Stimulated activated CD8-positive, alpha-beta memory T cell treated with anti-CD3 and anti-CD28 coated beads, Interleukin-4, amount 100 ng/mL, for 4 hours (primary cell): ENCODE measurements at places on chromosomes 3 and 15.
A peak's percentile ranks its signal among the peaks of the same experiment; 100 is the strongest.

DNA sequence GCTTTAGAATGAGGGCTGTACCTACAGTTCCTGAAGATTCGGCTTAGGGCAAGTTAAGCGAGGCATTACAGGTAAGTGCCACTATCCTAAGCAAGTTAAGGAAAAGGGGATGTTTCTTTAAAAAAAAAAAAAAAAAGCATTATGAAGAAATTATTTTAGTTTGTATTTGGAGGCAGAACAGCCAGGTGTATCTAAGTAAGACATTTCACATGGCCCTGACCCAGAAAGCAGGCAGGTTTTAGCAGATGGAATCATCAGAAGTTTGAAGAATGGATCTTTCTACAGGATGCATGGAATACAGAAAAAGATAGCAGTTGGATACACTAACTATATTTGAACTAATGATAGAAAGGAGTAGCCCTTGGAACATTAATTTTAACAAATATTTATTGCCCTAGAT lies 105.6 kb downstream of the OSBPL10 start:
- no peak for DNase-seq

- DNase-seq, result no peak
These were observed 9.8 kb downstream of the MUC13 start for GRCh38 chr3:124924741-124925140.

GRCh38 chr15:52417957-52418356 lies 110.7 kb downstream of the MYO5A start:
- DNase-seq, result no peak

DNA sequence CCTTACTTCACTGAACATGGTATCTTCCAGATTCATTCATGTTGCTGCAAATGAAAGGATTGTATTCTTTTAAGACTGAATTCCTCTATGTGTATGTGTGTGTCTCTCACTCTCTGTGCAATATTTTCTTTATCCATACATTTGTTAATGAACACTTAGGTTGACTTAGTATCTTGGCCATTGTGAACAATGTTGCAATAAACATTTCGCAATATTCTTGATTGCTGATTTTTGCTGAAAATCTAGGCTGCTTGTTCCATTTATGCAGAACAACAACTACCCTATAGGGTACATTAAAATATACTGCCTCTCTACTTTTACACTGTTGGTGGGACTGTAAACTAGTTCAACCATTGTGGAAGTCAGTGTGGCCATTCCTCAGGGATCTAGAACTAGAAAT lies 732.4 kb downstream of the CADM2 start:
- no peak for DNase-seq

GRCh38 chr15:28098766-28099554 lies at the start of gene OCA2:
Gene OCA2, minus strand, starts transcription at chr15:28099315. Its CDS starts 17,441 bp downstream, at chr15:28081874.
- peak; percentile 37 for DNase-seq

GRCh38 chr3:37902674-37903073 lies 41.0 kb downstream of the CTDSPL start:
- DNase-seq, result no peak

- DNase-seq, result no peak
These were observed 101.8 kb downstream of the NECTIN3 start for GRCh38 chr3:111173328-111173900.

GRCh38 chr3:122898298-122898697 lies 103.4 kb downstream of the SLC49A4 start:
- no peak for DNase-seq

- no peak for DNase-seq
These were observed 1.7 kb downstream of the PLCD1 start for GRCh38 chr3:38027466-38028465.

DNA sequence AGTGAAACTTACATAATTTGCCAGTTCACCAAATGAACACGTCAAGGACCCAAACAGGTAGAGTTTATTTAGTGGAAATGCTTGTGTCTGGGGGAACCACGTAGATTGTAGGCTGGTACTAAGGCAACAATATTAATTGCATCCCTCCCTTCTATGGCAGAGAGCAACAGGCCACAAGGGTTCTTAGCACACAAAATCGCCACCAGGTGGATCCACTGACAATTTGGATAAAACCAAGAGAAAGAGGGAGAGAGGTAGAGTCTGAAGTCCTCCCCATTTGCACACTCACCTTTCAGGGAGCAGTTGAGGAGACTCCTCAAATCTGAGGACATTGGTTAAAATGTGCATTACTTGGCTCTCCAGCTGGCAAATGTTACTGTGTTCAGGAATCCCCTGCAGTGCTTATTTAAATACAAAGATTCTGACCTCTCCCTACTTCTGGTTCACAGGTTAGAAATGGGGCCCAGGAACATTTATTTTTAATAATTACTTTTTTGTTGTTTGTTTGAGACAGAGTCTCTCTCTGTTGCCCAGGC lies 181.0 kb upstream of the FEZF2 start:
- no peak for DNase-seq

DNA sequence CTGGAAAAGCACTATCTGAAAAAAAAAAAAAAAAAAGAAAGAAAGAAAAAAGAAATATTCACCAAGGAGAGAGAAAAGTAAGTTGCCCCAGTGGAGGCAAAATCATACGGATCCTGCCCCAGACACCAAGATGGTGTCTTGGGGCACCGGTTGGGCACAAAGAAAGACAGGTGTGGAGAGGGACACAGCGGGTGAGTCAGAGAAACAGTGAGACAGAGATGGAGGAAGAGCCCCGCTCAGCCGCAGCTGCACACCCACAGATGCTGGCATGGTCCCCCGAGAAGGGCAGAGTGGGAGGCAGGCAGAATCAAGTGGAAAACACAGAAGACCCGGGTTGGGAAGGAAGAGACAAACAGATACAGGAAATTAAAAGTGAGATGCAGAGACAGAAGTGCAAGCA lies 129.7 kb upstream of the SMAD3 start:
- no peak for DNase-seq

DNA sequence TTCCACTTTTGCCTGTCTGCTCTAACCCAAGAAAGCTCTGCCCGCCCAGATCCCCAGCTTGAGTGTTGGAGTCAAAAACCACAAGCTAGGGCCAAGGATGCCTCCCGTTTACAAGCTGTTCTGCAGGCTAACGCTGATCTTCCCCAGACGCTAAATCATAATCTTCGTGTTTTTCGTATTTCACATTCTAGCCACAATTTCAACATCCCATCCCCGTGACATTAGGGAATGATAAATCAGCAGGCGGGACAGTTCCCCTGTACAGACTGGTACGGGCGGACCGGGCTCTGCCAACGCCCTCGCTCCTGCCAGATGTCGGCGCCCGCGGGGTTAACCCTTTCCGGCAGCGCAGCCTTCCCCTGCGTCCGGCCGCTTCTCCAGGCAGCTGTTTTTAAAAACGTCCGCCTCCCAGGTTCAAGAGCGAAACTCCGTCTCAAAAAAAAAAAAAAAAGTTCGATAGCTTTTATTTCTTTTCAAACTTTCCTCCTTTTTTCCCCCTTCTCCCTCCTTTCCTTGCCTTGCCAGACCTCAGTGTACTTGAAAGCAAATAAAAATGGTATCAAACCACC lies 81.0 kb upstream of the BNC1 start:
- DNase-seq, result no peak

GRCh38 chr15:60316961-60317360 lies 80.8 kb downstream of the ANXA2 start:
- DNase-seq, result no peak

DNA sequence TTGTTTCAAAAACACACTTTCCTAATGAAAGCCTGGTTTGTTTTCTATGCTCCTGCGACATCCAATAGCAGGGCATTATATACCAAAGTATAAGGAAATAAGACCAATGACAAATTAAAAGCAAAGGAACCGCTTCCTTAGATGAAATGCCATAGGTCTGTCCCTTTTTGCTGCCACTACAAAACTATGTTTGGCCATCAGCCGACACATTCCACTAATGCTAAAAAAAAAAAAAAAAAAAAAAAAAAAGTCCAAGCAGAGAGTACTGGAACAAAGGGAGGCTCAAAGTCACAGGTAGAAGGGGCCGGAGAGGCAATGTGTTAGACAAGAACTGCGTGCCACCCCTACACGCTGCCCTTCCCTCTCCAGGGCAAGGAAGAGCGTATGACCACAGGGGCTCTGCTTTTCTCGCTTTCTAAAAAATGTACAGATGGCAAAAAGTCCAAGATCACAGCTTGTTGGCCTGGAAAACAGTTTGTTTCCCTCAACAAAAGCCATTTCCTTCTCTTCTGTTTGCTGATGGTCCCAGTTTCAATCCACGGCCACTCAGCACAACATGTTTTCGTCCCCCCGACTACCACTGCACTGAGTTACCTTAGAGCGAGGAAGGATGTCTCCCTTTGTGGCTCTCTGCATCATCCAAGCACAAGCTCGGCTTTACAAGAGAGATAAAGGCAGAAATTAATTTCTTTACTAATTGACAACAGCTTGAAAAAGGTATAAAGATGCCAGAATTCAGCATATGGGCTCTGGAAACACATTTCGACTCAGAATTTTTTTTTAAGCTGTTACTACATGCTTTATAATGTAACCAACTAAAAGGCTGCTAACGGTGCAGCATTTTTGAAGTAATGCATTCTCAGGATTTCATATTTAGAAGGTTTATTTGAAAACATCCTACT lies 70.8 kb downstream of the ABTB1 start:
- DNase-seq, result no peak

GRCh38 chr3:161489395-161489794 lies 7.2 kb upstream of the OTOL1 start:
- DNase-seq, result no peak

GRCh38 chr3:196501316-196502044 lies 2.1 kb downstream of the RNF168 start:
- DNase-seq, result no peak

- DNase-seq, result no peak
These were observed 816.3 kb upstream of the CFAP20DC start for GRCh38 chr3:59866076-59866475.

DNA sequence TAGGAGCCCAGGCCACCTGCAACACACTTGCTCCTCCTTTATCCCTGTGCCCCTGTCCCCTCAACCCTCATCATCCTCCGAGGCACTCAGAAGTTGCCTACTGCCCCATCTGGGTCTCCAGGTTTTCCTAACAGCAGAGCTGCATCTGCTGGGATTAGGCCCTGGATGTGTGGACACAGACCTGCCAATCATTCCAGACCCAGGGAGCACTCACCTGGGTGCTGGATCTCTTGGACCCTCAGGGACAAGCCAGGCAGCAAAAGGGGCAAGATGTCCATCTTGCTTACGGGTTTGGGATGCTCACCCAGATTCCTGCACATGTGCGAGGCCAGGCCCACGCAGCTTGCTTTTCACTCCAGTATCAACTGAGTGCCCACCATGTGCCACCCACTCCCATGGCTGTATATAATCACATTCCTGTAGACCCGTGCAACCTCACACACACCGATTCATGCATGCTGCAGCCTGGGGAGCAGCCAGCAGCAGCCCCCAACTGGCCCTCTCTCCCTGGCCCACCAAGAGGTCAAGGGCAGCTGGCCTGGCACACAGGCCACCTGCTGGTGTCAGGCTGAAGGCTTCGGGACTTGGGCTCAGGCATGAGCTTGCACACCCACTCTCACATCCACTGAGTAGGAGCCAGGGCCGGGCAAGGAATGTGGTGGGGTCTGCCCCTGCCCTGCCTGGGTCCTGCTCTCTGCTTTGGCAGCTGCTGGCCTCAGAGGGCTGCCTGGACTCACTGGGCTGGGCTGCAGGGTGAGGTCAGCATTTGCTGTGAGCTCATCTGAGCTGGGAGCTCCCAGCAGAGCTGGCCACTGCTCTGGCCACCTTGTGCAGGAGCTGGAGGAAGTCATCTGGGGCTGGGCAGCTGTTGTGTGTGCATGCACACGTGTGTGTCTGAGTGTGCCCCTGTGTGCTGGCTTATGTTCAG lies 14.9 kb downstream of the PRKCD start:
- DNase-seq, result no peak

DNA sequence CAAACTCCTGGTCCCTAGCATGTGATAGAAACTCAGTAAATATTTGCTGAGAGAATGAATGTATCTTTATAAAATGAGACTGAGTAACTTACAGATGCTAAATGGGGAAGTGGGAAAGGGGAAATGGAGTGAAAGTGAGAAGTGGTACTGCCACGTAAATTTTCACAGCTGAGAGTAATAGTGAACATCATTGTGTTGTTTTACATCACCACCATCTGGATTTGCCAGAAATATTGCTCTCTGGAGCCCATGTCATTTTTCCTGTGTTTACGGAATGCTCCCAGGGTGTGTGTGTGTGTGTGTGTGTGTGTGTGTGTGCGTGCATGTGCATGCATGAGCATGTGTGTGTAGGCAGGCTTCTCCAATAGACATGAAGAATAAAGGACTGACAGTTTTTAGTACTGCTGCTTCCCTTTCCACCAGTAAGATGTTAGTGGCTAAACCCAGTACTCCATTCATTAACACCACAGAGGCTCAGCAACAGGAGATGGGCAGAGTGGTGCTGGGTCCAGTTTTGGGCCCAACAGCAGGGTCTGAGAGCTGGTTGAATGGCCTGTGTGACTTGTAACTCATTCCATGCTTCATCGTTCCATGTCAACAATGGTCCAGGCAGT lies 57.3 kb downstream of the DIPK2A start:
- no peak for DNase-seq

DNA sequence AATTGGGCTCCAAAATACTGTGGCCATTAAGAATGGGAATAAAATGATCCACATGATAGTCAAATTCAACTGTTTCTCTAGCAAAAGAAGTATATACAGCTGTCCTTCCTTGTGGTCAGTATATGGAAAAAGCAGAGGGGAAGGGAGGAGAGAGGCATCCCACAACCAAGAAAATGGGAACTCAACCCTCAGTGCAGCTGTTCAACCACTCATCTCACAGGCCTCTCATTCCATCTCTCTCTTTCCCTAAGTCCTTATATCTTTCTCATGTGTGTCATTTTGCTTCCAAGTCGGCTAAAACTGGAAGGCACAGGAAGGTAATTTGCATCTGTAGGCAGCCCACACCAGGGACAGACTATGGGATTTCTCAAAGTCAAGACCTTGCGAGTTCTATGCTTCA lies 27.5 kb downstream of the AVEN start:
- DNase-seq, result no peak

DNA sequence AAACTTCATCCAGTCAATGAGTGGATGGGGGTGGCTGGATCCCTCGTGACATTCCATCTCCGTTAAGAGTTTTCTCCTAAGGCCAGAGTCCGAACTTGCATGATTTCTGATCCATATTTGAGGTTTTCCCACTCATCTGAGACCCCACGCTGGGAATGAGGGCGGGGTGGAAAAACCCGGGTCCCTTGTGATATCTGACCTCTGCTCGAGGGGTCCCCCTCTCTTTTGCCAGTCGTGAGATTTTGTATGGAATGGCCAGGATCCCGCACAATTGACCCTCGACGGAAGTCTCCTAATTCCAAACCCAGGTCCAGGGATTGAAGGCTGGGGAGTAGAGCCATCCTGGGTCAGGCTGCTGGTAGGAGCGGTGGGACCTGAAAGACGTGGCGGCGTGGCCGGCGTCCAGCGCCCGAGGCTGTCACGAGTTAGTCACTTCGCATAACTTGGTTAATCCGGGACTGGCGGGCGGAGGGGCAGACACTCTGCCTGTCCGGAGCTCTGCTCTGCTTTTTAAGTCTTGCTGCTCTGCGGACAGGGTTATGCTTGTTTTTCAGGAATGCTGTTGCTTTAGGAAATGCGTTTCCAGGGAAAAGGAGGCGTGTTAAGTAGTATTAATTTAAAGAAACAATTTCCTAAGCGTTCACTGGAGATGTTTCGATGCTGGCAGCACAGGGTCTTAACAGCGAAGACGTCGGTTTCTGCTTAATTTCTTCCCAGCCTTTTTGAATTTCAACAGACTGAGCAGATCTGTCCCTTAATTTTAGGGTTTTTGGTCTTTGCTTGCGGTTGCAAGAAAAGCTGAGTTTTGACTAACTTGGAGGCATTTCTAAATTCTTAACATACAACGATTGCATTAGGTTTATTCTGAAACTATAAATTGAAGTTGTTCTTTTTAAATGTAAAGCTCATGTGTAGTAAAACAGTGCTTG lies 69.7 kb upstream of the LRRFIP2 start:
- no peak for DNase-seq

- no peak for DNase-seq
These were observed 83.2 kb downstream of the GADL1 start for GRCh38 chr3:30811151-30811795.
